ENCODE measurements at places on chromosomes 7 and 10.

DNA sequence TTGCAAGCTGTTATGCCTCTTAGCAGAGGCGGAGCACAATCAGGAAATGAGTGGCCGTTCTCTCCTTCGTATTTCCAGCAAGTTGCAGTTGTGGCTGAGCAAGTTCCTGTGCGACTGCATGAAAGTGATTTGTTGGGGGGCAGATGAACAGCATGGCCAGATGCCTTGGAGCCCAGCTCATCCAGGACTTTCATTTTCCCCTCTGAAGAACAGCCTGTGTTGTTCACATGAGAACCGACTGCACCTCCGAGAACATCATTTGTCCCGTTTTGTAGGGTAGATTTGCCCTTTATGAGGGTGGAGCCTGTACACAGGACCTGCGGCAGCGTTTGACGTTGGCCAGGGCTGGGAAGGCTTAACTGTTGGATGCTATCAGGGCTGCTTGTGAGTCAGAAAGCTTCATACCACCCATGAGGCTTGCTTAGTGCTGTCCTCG lies 4.4 kb downstream of the BAG3 start:
- DNase-seq: no peak

DNA sequence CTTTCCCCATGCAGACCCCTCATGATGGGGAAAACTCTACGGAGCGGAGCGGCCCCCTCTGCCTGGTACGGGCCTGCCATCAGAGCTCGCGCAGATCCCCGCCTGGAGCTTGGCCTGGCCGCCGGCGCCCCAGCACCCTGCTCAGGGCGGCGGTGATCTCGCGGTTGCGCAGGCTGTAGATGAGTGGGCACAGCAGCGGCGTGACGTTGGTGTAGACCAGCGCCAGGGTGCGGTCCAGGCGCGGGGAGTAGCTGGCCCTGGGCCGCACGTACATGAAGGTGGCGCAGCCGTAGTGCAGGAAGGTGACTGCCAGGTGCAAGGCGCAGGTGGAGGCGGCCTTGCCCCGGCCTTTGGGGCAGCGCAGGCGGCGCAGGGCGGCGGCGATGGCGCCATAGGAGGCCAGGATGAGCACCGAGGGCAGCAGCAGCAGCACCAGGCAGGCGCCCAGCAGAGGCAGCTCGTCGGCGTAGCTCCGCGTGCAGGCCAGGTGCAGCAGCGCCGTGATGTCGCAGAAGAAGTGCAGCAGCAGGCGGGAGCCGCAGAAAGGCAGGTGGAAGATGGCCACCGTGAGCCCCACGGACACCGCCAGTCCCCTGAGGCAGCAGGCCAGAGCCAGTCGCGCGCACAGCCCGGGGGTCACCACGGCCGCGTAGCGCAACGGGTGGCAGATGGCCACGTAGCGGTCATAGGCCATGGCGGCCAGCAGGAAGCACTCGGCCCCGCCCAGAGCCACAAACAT lies 33.4 kb downstream of the TAS2R41 start:
- no peak for DNase-seq

DNA sequence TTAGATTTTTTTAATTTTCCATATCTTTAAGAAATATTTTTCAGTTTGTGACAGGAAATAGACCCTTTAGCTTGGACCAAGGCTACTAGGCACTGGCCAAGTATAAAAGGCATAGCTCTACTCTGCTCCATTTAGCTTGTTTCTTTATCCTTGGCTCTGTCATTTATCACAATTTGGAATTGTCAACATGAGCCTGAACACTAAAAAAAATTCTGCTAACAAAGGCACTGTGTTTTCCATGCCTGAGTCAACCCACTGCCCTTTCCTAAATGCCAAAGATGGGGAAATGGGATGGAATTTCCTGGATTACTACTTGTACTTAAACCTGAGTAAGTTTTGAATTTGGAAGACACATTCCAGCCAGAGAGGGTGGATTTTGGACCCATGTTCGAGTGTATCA lies 128.4 kb downstream of the NSUN6 start:
- DNase-seq: no peak

DNA sequence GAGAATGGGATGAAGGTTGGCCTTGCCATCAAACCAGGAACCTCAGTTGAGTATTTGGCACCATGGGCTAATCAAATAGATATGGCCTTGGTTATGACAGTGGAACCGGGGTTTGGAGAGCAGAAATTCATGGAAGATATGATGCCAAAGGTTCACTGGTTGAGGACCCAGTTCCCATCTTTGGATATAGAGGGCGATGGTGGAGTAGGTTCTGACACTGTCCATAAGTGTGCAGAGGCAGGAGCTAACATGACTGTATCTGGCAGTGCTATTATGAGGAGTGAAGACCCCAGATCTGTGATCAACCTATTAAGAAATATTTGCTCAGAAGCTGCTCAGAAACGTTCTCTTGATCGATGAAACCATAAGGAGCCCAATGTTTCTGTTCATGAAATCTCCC lies 637 bp downstream of the RPEL1 start:
- no peak for DNase-seq

DNA sequence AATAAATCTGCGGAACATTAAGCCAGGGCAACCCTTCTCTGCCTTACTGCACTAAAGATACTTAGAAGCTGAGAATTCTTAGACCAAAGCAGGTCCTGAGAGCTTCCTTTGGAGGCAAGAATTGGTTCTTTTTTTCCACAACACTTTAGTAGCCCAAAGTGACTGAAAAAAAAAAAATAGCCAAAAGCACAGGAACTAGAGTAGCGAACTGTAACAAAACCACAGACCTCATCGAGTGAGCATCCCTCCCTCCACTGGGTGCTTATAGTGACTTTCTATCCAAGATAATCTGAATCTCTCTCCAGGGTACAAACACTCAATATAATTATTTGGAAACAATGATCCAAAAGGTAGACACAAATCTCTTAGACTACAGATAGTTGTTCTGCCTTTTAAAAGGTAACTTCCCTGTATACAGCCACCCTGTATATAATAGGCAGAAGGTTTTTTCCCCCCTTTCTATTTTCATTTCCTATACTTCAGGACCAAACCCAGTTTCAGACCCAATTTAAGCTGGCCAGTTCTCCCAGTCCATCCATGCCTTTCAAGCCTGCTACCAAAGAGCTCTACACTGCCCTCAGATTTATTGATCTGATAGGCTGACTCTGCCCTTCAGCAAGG lies 31.6 kb upstream of the KCNIP2 start:
- DNase-seq: no peak

DNA sequence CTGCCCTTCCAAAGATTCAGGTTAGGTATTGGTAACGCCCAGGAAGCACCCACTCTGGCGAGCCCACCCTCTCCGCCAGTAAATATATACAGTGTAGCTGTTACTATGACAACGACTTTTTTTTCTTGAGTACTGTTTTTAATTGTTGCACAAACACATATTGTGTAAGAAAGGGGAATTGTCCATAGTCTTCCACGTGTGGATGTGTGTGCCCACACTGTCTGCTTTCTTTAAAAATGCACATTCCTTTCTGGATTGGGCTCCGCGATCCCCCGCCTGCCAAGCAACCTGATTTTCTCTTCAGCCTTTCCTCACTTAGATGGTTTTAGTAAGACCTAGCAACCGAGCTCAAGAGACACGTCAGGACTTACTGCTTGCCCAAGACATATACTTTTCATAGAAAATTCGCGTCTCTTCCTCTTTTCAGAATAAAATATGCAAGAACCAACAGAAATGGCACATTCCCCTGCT lies 247.8 kb downstream of the EBF3 start:
- peak; percentile 19 for DNase-seq

DNA sequence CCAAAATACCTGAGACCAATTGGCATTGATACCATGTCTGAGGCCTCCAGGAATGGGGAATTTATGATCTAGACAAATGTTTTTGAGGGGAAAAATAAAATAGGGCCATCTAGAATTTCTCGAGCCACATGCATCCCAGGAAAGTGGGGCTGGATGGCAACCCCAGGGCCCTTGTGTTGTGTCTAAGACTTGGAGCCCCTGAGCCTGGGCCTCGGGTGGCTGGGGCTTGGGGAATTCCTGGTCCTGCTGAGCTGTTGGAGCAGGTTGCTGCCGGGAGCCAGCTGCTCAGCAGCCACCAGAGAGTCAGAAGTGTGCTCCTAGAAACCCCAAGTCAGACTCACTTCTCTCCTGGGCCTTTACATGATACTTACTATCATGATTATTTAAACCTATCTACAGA lies 172.9 kb downstream of the WDR37 start:
- DNase-seq: no peak

GRCh38 chr10:91603931-91604331 lies 28.9 kb downstream of the PPP1R3C start:
- DNase-seq: no peak

- no peak for DNase-seq
Observed at GRCh38 chr10:119301397-119301796, 94.0 kb downstream of the GRK5 start.

DNA sequence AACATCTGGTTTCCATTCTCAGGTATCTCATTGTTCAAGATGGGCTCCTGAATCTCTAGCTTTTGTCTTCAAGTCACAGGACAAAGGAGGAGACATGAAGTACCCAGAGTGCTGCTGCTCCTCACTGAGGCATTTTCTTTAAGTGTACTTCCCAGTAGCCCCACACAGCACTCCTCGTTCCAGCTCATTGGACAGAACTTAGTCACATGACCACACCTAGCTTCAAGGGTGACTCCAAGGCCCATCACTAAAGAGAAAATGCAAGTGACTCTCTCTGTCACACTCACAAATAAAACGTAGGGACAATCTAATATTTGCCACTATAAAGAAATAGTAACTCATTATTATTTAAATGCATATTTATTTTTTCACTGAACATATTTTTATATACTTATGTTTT lies 58.3 kb upstream of the NEUROD6 start:
- DNase-seq: no peak

DNA sequence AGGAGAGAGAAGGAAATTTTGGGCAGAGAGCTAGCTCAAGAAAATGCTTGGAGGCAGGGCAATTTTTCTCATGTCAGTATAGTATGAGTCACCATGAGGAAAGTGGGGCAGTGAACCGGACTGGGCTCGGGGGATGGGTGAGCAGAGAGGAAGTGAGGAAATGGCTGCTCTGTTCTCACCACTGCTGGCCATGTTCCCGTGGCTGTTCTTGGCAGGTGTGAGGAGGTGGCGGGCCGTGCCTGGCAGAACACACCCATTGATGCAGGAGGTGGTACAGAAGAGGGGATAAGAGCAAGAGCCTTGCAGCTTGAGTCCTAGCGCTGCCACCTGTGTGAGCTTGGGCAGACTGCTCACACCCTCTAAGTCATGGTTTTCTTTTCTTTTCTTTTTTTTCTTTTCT lies 304.4 kb upstream of the LYZL1 start:
- DNase-seq: peak; percentile 40

- no peak for DNase-seq
Observed at GRCh38 chr10:42477170-42477569, 161.2 kb downstream of the ZNF33B start.

- DNase-seq: no peak
Observed at GRCh38 chr7:30147223-30147622, 12.4 kb downstream of the MTURN start.

DNA sequence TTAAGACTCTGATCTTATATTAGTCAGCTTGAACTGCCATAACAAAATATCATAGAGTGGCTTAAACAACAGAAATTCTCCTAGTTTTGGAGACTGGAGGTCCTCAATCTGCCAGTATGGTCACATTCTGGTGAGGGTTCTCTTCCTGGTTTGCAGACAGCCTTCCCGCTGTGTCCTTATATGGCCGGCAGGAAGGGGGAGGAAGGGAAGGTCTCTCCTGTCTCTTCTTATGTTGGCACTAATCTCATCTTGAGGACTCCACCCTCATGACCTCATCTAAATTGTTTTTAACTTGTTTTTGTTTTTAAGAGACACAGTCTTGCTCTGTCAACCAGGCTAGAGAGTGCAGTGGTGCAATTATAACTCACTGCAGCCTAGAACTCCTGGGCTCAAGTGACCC lies 53.1 kb downstream of the VPS41 start:
- DNase-seq: no peak

GRCh38 chr7:147193476-147193875 lies 1076.9 kb downstream of the CNTNAP2 start:
- DNase-seq: no peak

DNA sequence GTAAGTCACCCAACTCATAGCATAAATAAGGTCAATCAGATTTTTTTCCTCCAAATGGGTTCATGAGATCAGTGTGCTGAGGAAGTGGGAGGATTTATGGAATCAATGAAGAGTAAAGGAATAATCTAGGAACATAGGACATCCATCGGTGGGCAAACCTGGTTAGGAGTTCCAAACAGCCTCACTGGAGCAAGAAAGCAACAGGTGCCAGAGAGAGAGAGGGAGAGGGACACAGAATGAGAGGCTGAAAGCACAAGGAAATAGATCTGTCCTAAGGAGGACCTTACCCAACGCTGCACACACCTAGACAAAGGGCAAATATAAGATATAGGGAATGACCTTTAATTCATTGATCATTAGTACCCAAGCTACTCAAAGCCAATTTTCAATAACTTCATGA lies 119.5 kb upstream of the ANKRD1 start:
- no peak for DNase-seq

GRCh38 chr7:134755422-134756022 lies 23.9 kb upstream of the CALD1 start:
- peak; percentile 26 for DNase-seq

DNA sequence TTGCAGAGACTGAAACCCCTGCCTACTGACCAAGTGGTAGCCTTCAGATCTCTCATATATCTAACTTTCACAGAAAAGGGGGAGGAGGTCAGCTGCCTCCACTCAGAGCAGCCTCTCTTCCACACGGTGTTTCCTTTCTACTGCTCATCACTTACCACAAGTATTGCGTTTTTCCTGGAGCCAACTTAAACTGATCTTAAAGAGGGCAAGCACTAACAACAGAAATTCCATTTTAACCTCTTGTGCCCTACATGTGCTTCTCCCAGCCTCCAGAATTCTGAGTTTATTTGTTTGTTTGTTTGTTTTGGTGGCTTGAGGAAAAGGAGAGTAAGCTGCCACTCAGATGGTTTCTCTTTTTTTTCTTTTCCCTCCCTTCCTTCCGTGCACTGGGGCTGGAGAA lies 19.1 kb downstream of the SKIDA1 start:
- DNase-seq: peak; percentile 24

DNA sequence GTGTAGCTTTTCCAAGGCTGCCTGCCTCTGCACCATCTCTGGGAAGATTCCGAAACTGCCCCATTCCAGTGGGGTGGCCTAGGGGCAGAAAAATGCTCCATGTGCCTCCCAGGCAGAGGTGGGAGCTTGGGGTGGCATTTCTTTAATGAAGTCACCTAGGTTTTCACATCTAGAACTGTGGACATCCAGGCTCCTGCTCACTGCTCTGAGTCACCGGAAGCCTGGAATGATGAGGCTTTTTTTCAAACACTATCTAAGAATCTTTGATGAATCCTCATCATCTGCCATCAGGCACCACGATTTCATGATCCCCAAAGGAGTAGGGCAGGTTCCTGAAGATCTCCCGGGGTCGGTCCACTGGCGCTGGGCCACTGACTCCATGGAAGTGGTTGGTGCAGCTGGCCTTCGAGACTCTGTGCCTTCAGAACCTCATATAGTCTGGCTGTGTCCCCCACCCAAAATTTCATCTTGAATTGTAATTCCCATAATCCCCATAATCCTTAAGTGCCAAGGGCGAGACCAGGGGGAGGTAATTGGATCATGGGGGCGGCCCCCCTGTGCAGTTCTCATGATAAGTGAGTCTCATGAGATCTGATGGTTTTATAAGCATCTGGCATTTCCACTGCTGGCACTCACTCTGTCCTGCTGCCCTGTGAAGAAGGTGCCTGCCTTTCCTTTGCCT lies 37.1 kb downstream of the MTURN start:
- DNase-seq: peak; percentile 63

GRCh38 chr7:15403751-15404150 lies 158.1 kb downstream of the AGMO start:
- no peak for DNase-seq
